ENCODE measurements at places on chromosomes 16 and 17. TPM values are rescaled to one million over a fixed set of nuclear protein-coding genes. Genes with fewer than 3 reads are reported as not detected.

The ABCA9 gene
- total RNA-seq: 11.7 TPM

The SLFN12L gene
- 0.15 TPM for total RNA-seq

The MMP25 gene
- under 0.01 TPM for total RNA-seq

The CPHXL2 gene
- total RNA-seq: not detected

The RASL10B gene
- 0.32 TPM for total RNA-seq

The C16orf54 gene
- total RNA-seq: not detected

The METTL2A gene
- 22.4 TPM for total RNA-seq

The IL34 gene
- total RNA-seq: 1.4 TPM

The OR1A1 gene
- not detected for total RNA-seq

The KCNG4 gene
- not detected for total RNA-seq

The RSKR gene
- 2.6 TPM for total RNA-seq

The FOXF1 gene
- total RNA-seq: 0.65 TPM

The ZNF597 gene
- 1.9 TPM for total RNA-seq

The CLDN7 gene
- total RNA-seq: 12.9 TPM

The C16orf74 gene
- total RNA-seq: 10.7 TPM

The PRAC1 gene
- not detected for total RNA-seq

The SPATA32 gene
- not detected for total RNA-seq

The SLC2A4 gene
- total RNA-seq: 0.30 TPM

The ZNF267 gene
- 55.6 TPM for total RNA-seq

The NKD1 gene
- total RNA-seq: under 0.01 TPM

The KCNAB3 gene
- 0.32 TPM for total RNA-seq

The GSDMA gene
- total RNA-seq: not detected

The MYH2 gene
- not detected for total RNA-seq

The MT1A gene
- not detected for total RNA-seq

The CLEC18B gene
- total RNA-seq: not detected

The KRTAP9-8 gene
- not detected for total RNA-seq

The ZNF423 gene
- 1.3 TPM for total RNA-seq

The MMP15 gene
- total RNA-seq: 4.4 TPM

The SETD1A gene
- 1.6 TPM for total RNA-seq

The UBFD1 gene
- 159 TPM for total RNA-seq

The NFATC3 gene
- total RNA-seq: 7.8 TPM

The ZNF385C gene
- total RNA-seq: not detected

The TGFB1I1 gene
- total RNA-seq: 24.8 TPM

The RNU2-1 gene
- not detected for total RNA-seq

The HAP1 gene
- total RNA-seq: under 0.01 TPM

The CCL2 gene
- total RNA-seq: 405 TPM

The CLUH gene
- total RNA-seq: 38.0 TPM

The ZNF624 gene
- total RNA-seq: 4.4 TPM

The CHST5 gene
- total RNA-seq: not detected

The KRTAP4-6 gene
- not detected for total RNA-seq

The CDK3 gene
- total RNA-seq: 0.46 TPM

The KCTD13 gene
- total RNA-seq: 5.8 TPM

The GRB7 gene
- not detected for total RNA-seq

The CYGB gene
- total RNA-seq: 0.46 TPM

The C17orf78 gene
- not detected for total RNA-seq

The STXBP4 gene
- total RNA-seq: 8.4 TPM

The NPIPA5 gene
- total RNA-seq: 1.3 TPM

The FBF1 gene
- total RNA-seq: 11.6 TPM

The CYLD gene
- total RNA-seq: 37.1 TPM

The BRIP1 gene
- total RNA-seq: 8.2 TPM

The MT4 gene
- total RNA-seq: not detected

The FOXO3B gene
- total RNA-seq: 4.3 TPM

The ZNF688 gene
- 4.7 TPM for total RNA-seq

The UTS2R gene
- not detected for total RNA-seq

The IFT20 gene
- 84.1 TPM for total RNA-seq

The IRX3 gene
- total RNA-seq: under 0.01 TPM

The IL17C gene
- not detected for total RNA-seq

The CD300H gene
- not detected for total RNA-seq

Data from epithelial cell of umbilical artery (primary cell).